Stimulated activated CD8-positive, alpha-beta memory T cell treated with anti-CD3 and anti-CD28 coated beads, Interleukin-4, amount 100 ng/mL, for 24 hours (primary cell): ENCODE measurements at places on chromosomes 5 and 9.

DNA sequence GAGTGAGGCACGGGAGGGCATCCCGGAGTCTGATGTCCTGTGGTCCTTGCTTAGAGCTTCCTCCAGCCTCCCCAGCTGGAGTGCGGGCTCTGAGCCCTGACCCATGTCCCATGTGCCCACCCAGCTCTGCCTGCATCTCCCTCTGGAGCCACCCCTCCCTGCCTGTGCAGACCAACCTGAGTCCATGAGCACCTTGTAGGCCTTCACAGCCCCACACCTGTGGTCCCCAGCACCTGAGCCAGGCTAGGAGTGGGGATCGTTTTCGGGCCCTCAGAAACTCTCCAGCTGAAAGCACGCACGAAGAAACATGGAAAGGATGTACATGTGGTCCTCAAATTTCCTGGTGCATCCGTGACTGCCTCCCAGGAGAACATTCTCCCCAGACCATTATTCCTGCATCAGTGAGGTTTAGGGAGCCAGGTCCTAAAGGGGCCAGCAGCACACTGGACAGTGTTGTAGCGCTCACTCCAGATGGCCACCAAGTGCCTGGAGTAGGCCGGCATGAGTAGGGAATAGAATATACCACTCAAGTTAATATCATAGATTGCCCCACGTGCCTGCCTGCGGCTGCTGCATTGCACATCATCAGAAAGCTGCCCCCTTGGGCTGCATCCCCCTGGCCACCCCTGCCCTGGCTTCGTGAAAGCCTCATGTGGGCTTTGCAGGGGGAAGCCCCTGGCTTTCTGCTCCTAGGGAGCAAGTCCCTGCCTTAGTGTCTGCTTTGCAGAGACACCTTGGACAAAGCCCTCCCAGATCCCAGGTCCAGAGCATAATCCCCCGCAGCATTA is 80.6 kb downstream of the WNK2 start:
- no peak for DNase-seq

DNA sequence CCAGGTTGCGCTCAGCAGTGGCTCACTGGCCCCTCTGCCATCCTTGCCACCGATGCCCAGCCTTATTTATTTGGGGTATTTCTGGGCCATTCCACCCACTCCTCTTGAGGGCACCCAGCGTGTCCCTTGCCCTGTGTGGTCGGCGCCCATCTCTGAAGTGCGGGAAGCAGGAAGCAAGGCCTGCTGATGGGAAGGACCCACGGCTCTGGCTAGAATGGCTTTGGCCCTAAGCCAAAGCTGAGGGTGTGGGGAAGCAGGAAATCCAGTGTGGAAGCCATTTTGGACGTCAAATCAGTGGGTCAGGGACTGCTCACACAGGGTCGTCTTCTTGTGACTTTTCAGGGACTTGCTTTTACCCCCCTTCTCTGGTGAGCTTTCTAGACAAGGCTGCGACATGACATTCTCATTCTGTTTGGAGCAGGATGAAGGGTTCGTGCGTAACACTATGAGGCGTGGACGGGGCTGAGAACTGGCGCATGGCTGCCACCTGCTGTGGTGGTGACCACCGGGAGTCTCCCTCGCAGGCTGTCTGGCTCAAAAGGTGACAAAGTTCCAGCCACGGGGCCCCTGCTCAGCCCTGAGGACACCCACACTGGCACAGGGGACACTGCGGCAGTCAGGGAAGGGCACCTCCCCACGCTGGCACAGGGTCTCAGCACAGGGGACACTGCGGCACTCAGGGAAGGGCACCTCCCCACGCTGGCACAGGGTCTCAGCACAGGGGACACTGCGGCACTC is 50.7 kb upstream of the NKD2 start:
- no peak for DNase-seq

DNA sequence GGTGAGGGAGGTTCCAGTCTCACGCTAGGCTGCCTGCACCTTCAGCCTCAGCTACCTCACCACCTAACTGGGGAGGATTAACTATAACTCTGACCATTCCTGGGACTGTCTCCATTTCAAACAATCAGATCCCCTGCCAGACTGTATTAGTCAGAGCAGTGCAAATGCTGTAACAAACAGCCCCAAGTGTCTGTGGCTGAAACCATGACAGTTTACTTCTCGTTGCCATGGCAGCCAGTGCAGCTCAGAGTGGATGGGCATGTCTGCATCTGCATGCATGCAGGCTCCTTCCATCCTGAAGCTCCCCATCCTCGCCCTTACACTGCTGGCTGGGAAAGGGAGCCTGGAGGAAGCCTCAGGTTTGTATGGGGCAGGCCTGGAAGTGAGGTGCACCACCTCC is 86.7 kb downstream of the KCNIP1 start:
- no peak for DNase-seq

GRCh38 chr5:144484124-144484897 is 313.6 kb downstream of the KCTD16 start:
- no peak for DNase-seq
